ENCODE measurements at places on chromosomes 12 and 14. TPM values are rescaled to one million over a fixed set of nuclear protein-coding genes. Genes with fewer than 3 reads are reported as not detected.

- no peak for DNase-seq
- no peak overlapping the region for H3K4me3 ChIP-seq
- H3K36me3 ChIP-seq = no peaks in the 10 kb centered on the region
- no peaks in the 10 kb centered on the region for H3K27me3 ChIP-seq
- peaks cover 4% of the 10 kb centered on the region for H3K4me1 ChIP-seq
These were observed 4.9 kb upstream of the KLHL33 start for GRCh38 chr14:20440882-20441281.

- no peak overlapping the region for H3K27ac ChIP-seq
- H3K27me3 ChIP-seq = peaks cover 7% of the 10 kb centered on the region
- DNase-seq = no peak
These were observed 9.8 kb downstream of the FAM222A start for GRCh38 chr12:109723311-109723881.

DNA sequence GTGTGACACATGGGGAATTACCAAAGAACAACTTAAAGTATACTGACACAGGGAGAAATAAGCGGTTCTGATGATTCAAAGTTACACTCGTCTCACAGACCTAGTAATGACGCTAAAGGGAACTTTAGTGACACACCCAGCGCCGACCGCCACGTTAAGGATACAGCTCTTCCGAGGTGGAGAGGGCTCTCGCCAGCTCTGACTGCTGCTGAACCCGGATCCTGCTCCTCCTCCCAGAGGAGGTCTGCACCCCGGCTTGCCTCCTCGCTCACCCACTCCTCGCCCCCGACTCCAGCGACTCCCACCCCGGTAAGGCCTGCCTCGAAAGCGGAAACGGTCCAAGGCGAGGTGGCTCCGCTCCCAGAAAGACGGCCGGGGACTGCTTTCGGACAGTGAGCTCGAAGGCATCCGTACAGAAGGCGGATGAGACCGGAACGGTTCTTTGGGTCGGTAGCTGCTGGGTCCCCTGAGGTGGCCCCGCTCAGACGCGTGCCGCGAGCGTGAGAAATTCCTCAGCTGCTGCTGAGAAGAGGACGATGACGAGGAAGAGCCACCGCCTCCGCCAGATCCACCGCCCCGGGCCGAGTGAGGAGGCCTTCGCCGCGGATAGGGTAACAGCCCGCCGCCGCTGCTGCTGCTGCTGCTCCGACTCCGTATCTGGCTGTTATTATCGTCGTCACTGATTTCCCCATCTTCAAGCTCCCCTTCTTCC is 643 bp downstream of the ZFC3H1 start:
- peaks cover 7% of the 10 kb centered on the region for H3K4me1 ChIP-seq
- peak; percentile 79 for DNase-seq
- no peaks in the 10 kb centered on the region for H3K27me3 ChIP-seq
- peak overlapping the region; percentile 71 for H3K4me3 ChIP-seq

DNA sequence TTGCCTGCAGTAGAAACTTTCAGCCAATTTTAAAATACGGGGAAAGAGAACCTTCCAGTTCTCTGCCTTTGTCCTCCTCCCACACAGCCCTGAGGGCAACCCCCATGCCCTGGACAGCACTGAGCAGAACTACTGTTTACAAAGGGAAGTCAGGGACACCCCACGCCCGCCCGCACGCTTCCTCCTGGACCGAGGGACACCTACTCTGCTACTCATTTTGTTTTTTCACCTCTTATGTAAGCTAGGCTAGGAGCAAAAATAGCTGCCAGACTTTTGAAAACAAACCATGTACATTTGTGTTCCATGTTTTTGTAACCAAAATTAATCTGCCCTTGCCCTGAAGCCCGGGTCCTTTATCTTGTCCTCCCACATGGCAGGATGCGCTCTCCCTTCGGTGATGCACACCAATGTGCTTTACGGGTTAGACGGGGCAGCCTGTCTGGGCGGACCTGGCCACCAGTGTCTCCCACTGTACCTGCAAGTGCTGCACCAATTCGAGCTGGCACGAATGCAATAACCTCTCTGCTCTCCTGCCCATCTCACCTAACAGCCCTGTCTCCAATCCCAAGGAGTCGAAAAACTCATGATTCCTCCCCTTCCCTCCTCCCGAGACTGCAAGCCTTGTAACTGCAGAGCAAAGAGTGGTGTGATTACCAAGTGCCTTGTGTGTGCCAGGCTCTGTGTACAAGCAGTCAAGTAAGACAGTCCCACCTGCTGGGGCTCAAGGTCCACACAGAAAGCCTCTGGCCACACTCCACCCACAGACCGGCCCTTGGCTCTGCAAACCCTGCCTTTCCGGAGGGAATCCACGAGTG is 85.2 kb downstream of the CCDC88C start:
- DNase-seq = peak; percentile 32
- H3K36me3 ChIP-seq = no peaks in the 10 kb centered on the region
- no peak overlapping the region for H3K27ac ChIP-seq
- H3K4me1 ChIP-seq = peaks cover 11% of the 10 kb centered on the region

GRCh38 chr12:26124446-26125399 is at the start of gene BHLHE41:
Gene BHLHE41, minus strand, starts transcription at chr12:26125037. Its CDS starts 258 bp downstream, at chr12:26124779.
- peaks cover 67% of the 10 kb centered on the region for H3K27me3 ChIP-seq
- H3K4me1 ChIP-seq = peaks cover 14% of the 10 kb centered on the region
- DNase-seq = peak; percentile 78
- H3K4me3 ChIP-seq = peak within 1 kb of the TSS; percentile 47
- peak within 1 kb of the TSS; percentile 60 for H3K27ac ChIP-seq

DNA sequence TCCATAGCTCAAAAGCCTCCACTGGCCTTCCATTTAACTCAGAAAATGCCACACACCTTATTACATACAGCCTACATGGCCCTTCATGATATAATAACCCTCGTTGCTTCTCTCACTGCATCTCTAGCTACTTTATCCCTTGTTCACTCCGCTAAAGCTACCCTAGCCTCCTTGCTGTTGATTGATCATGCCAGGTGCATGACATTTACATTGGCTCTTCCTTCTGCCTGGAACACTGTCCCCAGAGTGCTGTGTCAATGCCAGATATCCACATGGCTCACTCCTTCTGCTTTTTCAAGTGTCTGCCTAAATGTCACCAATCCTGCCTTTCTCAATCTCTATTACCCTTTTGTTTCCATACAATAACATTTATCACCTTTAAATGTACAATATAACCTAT is 58.3 kb downstream of the CAND1 start:
- H3K27me3 ChIP-seq = no peaks in the 10 kb centered on the region
- H3K4me3 ChIP-seq = no peak overlapping the region
- no peaks in the 10 kb centered on the region for H3K4me1 ChIP-seq
- DNase-seq = no peak

GRCh38 chr12:34051486-34051885 is 29.2 kb downstream of the ALG10 start:
- DNase-seq = no peak
- H3K4me3 ChIP-seq = no peak overlapping the region
- H3K36me3 ChIP-seq = no peaks in the 10 kb centered on the region
- H3K4me1 ChIP-seq = no peaks in the 10 kb centered on the region

DNA sequence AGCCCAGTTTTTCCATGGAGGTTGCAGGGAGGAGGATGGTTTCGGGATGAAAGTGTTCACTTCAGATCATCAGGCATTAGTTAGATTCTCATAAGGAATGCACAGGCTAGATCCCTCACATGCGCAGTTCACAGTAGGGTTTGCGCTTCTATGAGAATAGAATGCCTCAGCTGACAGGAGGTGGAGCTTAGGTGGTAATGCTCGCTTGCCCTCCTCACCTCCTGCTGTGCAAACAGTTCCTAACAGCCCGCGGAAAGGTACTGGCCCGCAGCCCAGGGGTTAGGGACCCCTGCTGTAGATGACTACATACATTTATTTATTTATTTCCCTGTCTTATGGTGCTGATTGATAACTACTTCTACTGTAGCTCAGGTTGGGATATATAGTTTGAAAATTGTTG is 93.2 kb downstream of the FBXO33 start:
- no peaks in the 10 kb centered on the region for H3K4me1 ChIP-seq
- no peak overlapping the region for H3K4me3 ChIP-seq

DNA sequence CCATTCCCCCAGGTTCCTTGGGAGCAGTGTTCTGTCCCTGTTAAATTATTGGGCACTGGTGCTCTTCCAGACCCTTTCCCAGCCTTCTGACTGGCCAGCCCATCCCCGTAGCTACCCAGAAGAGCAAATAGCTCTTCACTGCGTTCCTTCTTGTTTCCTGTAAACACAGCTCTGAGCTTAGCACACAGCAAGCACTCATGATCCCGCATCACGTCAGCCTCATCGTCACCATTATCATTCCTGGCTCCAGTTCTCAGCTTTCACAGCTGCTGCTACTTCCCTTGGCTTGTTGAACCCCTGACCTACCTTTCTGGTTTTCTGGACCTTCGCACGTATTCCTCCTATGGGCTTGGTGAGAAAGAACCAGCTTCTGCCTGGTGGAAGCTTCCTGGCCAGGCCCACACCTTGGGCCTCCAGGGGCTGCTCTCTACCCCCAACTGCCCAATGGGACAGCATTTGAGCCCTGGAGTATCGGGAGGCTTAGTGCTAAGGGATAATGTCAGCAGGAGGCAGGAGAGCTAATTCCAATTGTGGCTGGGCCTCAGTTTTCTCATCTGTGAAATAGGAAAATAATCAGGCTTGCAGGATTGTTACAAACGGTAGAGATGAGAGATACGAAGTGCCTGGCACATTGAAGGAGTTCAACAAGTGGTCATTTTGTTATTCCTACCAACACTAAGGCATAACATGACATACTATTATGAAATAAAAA is 22.6 kb upstream of the PAPOLA start:
- no peak overlapping the region for H3K27ac ChIP-seq
- DNase-seq = no peak
- H3K4me1 ChIP-seq = peaks cover 3% of the 10 kb centered on the region
- H3K4me3 ChIP-seq = no peak overlapping the region
- H3K36me3 ChIP-seq = no peaks in the 10 kb centered on the region
- H3K27me3 ChIP-seq = no peaks in the 10 kb centered on the region

- peaks cover 24% of the 10 kb centered on the region for H3K36me3 ChIP-seq
- H3K4me1 ChIP-seq = peaks cover 19% of the 10 kb centered on the region
- no peak for DNase-seq
These were observed 7.3 kb downstream of the RSRC2 start for GRCh38 chr12:122519418-122519817.

- no peak overlapping the region for H3K27ac ChIP-seq
- H3K4me3 ChIP-seq = no peak overlapping the region
- no peaks in the 10 kb centered on the region for H3K4me1 ChIP-seq
- H3K36me3 ChIP-seq = no peaks in the 10 kb centered on the region
- DNase-seq = no peak
These were observed 93.7 kb downstream of the KCNMB4 start for GRCh38 chr12:70459786-70460185.

- H3K4me1 ChIP-seq = peaks cover 12% of the 10 kb centered on the region
- DNase-seq = no peak
- no peak overlapping the region for H3K4me3 ChIP-seq
- no peak overlapping the region for H3K27ac ChIP-seq
- no peaks in the 10 kb centered on the region for H3K27me3 ChIP-seq
These were observed 10.6 kb downstream of the CCDC88C start for GRCh38 chr14:91406982-91407381.

DNA sequence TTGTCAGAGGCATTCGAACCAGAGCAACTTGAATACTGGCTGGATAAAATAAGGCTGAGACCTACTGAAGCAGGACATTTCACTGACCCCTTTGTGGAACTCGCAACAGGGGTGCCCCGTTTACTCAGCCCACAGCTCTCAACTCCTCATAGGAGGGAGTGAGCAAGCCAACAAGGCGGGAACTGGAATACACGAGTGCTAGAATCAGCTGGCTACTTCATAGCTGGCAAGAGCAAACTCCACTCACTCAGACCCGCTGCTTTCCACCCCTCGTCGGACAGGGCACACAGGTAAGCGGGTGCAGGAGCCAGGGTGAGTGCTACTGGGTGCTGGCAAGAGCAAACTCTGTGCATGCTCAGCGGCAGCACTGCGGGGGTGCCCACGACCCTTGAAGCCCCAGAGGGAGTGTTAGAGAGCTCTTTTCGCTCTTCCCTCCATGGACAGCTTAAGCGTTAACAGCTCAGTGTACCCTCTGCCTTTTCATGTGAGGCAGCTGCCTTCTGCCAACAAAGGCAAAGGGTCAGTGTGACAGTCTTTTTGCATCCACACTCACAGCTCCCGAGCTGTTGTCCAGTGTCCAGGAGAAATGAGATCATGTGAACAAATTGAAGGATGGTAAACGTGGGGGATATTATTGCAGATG is 15.7 kb downstream of the CAPZA3 start:
- peak; percentile 7 for DNase-seq
- peaks cover 8% of the 10 kb centered on the region for H3K4me1 ChIP-seq
- no peaks in the 10 kb centered on the region for H3K27me3 ChIP-seq
- no peak overlapping the region for H3K27ac ChIP-seq

- no peak overlapping the region for H3K27ac ChIP-seq
- H3K4me3 ChIP-seq = no peak overlapping the region
- H3K36me3 ChIP-seq = no peaks in the 10 kb centered on the region
- no peaks in the 10 kb centered on the region for H3K27me3 ChIP-seq
- no peaks in the 10 kb centered on the region for H3K4me1 ChIP-seq
These were observed 11.9 kb upstream of the FKBP11 start for GRCh38 chr12:48937170-48937569.

- no peaks in the 10 kb centered on the region for H3K36me3 ChIP-seq
- H3K27ac ChIP-seq = no peak overlapping the region
- H3K4me1 ChIP-seq = no peaks in the 10 kb centered on the region
- DNase-seq = no peak
These were observed 183.6 kb upstream of the PZP start for GRCh38 chr12:9391815-9392214.

DNA sequence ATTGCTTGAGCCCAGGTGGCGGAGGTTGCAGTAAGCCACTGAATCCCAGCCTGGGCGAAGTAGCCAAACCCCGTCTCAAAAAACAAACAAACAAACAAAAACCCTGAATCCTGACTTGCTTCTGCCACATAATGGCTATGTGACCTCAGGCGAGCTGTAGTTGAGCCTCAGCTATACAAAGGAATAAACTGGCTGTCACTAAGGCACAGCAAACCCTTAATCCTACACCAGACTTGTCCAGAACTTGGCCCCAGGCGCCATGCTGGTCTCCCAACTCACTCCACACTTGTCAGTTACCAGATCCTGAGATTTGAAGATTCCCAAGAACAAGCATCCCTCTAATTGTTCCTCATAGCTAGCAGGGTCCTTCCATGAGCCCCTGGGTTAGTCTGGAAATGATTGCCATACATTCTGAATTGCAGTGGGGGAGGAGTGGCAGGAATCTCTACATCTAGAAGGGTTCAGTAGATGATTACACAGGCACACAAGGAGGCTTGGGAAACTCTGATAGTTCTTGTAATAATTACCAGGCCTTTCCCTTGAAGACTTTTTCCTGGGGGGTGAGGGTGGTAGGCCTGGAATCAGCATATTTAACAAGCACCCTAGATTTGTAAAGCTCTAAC is 9.9 kb downstream of the MAP3K12 start:
- no peak overlapping the region for H3K27ac ChIP-seq
- peaks cover 18% of the 10 kb centered on the region for H3K4me1 ChIP-seq
- no peaks in the 10 kb centered on the region for H3K27me3 ChIP-seq
- no peak for DNase-seq
- H3K4me3 ChIP-seq = no peak overlapping the region

Gene FOXG1
- not detected for total RNA-seq

Gene MYH6
- total RNA-seq = not detected

Gene BATF
- not detected for total RNA-seq

Gene ALX1
- total RNA-seq = 3.9 TPM

Gene USP44
- 0.80 TPM for total RNA-seq

Gene IL22
- not detected for total RNA-seq

Gene TMBIM6
- total RNA-seq = 591 TPM

Gene SMIM41
- not detected for total RNA-seq

Gene FSCB
- not detected for total RNA-seq

Gene PDZRN4
- 2.3 TPM for total RNA-seq

Gene RNF212B
- total RNA-seq = 1.2 TPM

Gene PDE3A
- 61.6 TPM for total RNA-seq

Gene SLCO1C1
- total RNA-seq = 0.44 TPM

All from hepatocyte (in vitro differentiated cells).